ENCODE measurements at places on chromosomes 12 and 14.
A peak's percentile ranks its signal among the peaks of the same experiment; 100 is the strongest.

DNA sequence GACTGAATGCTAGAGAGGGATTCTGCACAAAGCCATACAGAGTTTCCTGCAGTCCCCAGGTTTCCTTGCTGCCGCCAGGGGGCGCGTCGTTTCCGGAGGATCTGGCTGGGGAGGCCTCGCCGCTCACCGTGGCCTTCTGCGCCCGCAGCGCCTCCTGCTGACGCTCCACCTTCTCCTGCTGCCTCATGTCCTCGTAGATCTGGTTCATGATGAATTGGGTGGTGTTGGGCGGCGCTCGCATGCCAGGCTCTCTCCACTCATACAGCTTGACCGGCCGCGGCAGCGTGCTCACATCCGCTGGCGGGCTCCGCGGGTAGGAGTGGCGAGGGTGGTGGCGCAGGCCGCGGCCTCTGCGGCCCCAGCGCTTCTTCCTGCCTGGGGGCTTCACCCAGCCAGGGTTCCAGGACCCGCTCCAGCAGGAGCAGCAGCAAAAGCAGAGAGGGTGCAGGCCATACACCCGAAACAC is 987 bp downstream of the CCER1 start:
- no peak overlapping the region for H3K4me3 ChIP-seq
- H3K27ac ChIP-seq, result no peak overlapping the region
- no peaks in the 10 kb centered on the region for H3K4me1 ChIP-seq
- no peaks in the 10 kb centered on the region for H3K36me3 ChIP-seq
- H3K27me3 ChIP-seq, result no peaks in the 10 kb centered on the region
- DNase-seq, result no peak

DNA sequence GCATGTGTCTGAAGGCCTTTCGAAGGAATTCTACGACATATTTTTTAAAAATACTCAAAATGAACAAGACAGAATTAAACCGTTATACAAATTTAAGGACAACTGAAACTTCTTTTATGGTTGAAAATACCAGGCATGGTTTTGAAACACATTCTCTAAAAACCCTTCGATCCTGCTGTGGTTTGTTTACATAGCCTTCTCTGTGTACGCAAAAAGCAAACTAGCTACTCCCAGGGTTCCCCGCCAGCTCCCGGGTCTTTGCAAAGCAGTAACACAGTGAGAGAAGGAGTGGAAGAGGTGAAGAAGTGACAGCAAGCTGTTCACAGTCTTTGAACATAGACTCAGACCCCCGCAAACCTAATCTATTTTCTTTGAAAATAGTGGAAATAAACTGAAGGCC is 2.2 kb upstream of the TC2N start:
- peak overlapping the region; percentile 96 for H3K27ac ChIP-seq
- H3K27me3 ChIP-seq, result no peaks in the 10 kb centered on the region
- peak overlapping the region; percentile 66 for H3K4me3 ChIP-seq
- H3K4me1 ChIP-seq, result peaks cover 85% of the 10 kb centered on the region
- no peak for DNase-seq
- H3K36me3 ChIP-seq, result no peaks in the 10 kb centered on the region

DNA sequence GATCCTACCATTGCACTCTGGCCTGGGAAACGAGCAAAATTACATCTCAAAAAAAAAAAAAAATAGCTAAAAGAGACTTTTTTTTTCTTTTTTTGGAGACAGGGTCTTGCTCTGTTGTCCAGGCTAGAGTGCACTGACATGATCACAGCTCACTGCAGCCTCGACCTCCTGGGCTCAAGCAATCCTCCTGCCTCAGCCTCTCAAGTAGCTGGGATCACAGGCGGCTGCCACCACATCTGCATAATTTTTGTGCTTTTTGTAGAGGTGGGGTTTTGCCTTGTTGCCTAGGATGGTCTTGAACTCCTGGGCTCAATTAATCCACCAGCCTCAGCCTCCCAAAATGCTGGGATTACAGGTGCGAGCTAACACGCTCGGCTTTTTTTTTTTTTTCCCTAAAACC is 11.3 kb downstream of the RALGAPA1 start:
- H3K36me3 ChIP-seq, result peaks cover 3% of the 10 kb centered on the region
- no peak overlapping the region for H3K27ac ChIP-seq
- peaks cover 36% of the 10 kb centered on the region for H3K4me1 ChIP-seq
- H3K4me3 ChIP-seq, result no peak overlapping the region

DNA sequence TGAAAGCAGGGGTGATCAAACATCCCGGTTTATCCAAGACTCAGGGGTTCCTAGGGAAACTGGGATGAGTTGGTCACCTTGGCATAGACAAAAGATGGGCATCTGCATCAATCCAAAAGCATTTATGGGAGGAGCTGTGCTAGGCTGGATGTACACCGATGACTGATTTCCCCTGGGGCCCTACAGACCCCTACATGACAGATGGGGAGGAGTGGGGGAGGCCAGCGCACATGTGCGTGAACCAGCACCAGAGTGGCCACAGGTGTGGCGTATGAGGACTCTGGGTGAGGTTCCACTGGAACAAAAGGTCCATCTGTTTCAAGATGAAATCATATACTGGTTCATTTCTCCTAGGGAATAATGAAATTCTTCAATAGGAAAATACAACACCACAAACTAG is 210.4 kb downstream of the ITPR2 start:
- peaks cover 20% of the 10 kb centered on the region for H3K36me3 ChIP-seq
- H3K4me3 ChIP-seq, result no peak overlapping the region
- no peaks in the 10 kb centered on the region for H3K27me3 ChIP-seq
- H3K4me1 ChIP-seq, result no peaks in the 10 kb centered on the region

DNA sequence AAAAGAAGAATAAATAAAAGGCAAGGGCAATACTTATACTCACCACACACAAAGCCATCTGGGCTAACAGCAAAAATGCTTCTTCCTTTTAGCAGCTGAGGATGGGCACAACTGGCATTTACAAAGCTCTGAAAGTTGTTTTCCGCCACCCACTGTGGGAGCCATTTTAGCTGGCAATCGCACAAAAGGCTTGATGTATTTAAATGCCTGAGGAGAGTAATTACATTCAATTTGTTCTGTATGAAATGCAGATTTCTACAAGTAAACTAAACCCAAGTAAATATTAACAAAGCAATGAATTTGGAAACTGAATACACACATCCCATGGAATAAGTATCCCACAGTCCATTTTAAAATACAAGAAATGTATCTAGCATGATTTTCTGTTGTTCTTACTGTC is 37.5 kb downstream of the LRIG3 start:
- DNase-seq, result no peak
- no peak overlapping the region for H3K27ac ChIP-seq
- H3K36me3 ChIP-seq, result no peaks in the 10 kb centered on the region
- no peak overlapping the region for H3K4me3 ChIP-seq
- H3K27me3 ChIP-seq, result no peaks in the 10 kb centered on the region

DNA sequence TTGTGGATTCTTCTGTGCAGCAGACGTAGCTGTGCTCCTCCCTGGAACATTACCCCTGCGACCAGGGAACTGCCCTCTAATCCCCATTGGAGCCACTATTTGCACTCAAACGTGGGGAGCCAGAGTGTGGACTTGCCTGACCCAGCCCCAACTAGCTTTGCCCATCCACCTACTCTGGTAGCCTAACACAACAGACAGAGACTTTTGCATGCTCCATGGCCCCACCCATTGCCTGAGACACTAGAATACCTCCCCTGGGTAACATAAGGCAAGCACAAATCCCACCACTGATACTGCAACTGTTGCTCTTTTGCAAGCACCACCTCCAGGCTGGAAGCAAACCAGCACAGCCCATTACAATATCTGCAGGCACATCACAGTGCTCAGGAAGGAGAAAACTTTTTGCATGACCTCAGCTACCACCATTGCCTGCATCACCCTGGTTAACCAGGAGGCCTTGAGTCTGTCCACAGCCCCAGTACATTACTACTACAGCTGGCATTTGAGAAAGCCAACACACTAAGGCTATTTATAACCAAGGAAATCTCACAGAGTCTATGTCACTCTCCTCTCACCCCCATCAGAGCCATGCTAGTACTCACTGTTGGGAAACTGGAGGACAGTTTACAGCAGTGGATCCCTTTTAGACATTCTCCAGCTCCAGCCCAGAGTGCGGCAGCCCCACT is 15.0 kb downstream of the CEP128 start:
- no peaks in the 10 kb centered on the region for H3K27me3 ChIP-seq
- no peak for DNase-seq
- H3K36me3 ChIP-seq, result peaks cover 18% of the 10 kb centered on the region
- H3K27ac ChIP-seq, result no peak overlapping the region
- H3K4me1 ChIP-seq, result peaks cover 27% of the 10 kb centered on the region

- no peak for DNase-seq
- H3K4me3 ChIP-seq, result no peak overlapping the region
- H3K4me1 ChIP-seq, result peaks cover 15% of the 10 kb centered on the region
- H3K36me3 ChIP-seq, result no peaks in the 10 kb centered on the region
Observed at GRCh38 chr12:132604668-132605441, 5.5 kb downstream of the LRCOL1 start.

GRCh38 chr12:89650239-89650638 is 58.4 kb downstream of the ATP2B1 start:
- peaks cover 16% of the 10 kb centered on the region for H3K4me1 ChIP-seq
- no peak for DNase-seq
- peaks cover 22% of the 10 kb centered on the region for H3K36me3 ChIP-seq
- H3K27ac ChIP-seq, result no peak overlapping the region
- no peaks in the 10 kb centered on the region for H3K27me3 ChIP-seq

GRCh38 chr14:56294128-56294527 is 175.9 kb downstream of the PELI2 start:
- no peak overlapping the region for H3K4me3 ChIP-seq
- no peaks in the 10 kb centered on the region for H3K4me1 ChIP-seq
- no peak overlapping the region for H3K27ac ChIP-seq
- no peak for DNase-seq
- H3K27me3 ChIP-seq, result no peaks in the 10 kb centered on the region

DNA sequence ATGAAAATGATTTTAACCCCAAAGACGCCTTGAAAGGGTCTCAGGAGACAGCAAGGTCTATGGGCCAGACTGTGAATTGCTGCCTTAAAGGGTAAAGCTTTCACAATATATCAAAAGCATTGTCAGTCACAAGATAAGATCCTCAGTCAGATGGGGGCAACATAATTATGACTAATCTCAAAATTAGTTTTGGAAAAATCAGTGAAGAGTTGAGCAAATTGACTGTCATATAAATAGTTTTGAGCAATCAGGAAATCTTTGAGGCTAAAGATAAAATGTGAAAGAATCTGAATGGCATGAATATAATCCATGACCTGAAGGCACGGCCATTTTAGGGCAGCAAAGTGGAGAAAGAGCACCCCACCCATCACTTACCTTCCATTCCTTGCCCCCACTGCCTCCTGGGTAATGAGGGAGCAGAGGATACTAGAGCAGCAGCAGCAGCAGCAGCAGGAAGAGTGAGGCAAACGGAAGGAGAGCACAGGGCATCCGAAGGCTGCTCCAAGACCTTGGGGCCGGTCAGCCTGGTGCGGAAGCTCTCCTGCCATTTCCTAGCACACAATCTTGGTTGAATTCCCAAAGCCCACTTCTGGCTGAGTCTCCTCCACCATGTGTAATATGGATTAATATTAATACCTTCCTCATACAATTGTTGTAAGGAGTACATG is 7.0 kb downstream of the STON2 start:
- H3K4me3 ChIP-seq, result no peak overlapping the region
- no peak overlapping the region for H3K27ac ChIP-seq
- H3K4me1 ChIP-seq, result no peaks in the 10 kb centered on the region
- peaks cover 7% of the 10 kb centered on the region for H3K27me3 ChIP-seq
- no peaks in the 10 kb centered on the region for H3K36me3 ChIP-seq

DNA sequence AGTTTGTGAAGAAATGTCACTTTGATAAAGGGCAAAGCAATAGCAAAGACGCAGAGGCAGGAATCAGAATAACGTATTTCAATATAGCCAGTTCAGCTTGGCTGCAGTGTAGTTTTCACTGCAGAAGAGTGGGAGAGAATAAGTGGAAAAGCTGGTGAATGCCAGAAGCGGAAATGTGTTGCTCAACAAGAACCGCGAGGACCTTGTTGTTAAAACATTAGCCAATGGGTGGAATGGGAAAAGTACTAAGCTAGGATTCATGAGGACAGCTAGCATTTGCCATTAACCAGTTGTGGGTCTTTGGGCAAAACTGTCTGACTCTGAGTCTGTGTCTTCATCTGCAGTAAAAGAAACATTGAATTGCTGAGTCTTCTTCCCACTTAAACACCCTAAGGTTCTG is 292.9 kb upstream of the GRIP1 start:
- no peak overlapping the region for H3K27ac ChIP-seq
- DNase-seq, result no peak
- H3K4me1 ChIP-seq, result peaks cover 2% of the 10 kb centered on the region

DNA sequence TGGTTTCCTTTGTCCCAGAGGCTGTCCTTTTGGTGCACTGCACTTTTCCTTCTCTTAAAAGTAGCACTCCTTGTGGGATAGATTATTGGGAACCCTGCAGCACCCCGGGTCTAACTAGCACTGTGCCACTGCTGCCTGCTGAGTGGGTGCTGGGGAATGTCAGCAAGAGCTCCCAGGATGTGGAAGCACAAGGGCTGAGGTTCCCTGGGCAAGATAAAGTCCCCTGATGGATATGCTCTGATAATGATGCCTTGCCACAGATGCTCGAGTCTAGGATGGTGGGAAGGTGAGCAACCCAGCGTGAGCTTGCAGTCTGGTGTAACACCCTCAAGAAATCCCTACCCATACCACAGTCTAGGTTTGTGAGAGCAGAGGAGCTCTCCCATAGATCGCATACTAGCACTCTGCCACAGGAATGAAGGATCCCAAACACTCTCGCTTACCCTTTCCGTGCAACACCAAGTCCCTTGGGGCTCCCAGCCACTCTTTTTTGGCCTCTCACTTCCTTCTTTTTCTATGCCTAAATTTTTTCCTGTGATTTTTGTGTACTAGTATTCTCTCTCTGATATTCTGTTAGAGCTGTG is 32.6 kb downstream of the USP15 start:
- H3K36me3 ChIP-seq, result peaks cover 66% of the 10 kb centered on the region
- peaks cover 80% of the 10 kb centered on the region for H3K4me1 ChIP-seq
- H3K27me3 ChIP-seq, result no peaks in the 10 kb centered on the region
- H3K27ac ChIP-seq, result peak overlapping the region; percentile 42
- no peak for DNase-seq
- no peak overlapping the region for H3K4me3 ChIP-seq

DNA sequence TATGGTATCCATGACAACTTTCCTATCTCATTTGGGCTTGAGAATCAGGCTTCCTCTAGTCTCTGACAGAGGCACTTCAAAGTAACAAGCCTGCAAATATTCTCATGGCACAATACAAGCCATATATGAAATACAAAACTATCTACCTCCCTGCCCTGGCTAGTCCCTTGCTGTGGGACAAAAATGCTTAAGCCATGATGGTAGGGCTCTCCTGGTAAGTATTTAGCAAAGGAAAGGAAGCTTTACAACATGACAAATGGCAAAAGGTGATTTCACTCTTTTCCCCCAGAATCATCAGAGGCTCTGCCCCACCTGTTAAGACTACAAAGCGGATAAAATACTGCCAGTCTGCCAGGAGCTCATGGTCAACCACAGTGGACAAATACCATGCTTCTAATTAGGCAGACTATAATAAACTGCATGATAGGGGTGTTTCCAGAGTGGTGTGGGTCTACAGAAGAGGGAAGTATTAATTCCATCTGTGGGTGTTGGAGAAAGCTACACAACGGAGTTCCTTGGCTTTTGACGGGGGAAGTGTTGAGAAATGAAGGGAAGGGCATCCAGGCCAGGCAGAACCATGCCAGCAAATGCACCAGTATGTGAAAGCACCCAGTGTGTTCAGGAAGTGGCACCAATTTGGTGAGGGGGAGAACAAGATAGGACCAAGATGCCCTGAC is 92.9 kb downstream of the SPTSSA start:
- DNase-seq, result no peak
- H3K27ac ChIP-seq, result no peak overlapping the region
- H3K27me3 ChIP-seq, result peaks cover 3% of the 10 kb centered on the region
- H3K4me1 ChIP-seq, result no peaks in the 10 kb centered on the region
- H3K36me3 ChIP-seq, result no peaks in the 10 kb centered on the region

GRCh38 chr12:12683725-12684124 is 12.3 kb downstream of the GPR19 start:
- H3K27me3 ChIP-seq, result no peaks in the 10 kb centered on the region
- H3K4me1 ChIP-seq, result peaks cover 1% of the 10 kb centered on the region
- no peak overlapping the region for H3K4me3 ChIP-seq

Data from activated naive CD4-positive, alpha-beta T cell treated with anti-CD3 and anti-CD28 coated beads for 36 hours (primary cell).